ENCODE measurements at places on chromosomes 12 and 14.
A peak's percentile ranks its signal among the peaks of the same experiment; 100 is the strongest.

DNA sequence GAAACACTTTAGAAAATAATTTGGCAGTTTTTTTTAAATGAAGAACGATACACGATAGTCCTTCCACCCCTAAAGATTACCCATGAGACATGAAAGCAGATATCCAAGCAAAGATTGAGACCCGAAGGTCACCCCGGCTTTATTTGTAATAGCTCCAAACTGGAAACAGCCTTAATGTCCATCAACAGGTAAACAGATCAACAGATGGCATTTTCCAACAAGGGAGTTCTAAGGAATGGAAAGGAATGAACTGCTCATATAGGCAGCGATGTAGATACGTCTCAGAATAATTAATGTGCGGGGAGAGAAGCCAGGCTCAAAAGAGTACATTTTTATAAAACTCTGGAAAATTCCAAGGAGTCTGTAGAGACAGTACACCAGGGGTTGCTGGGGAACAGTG, 23.7 kb upstream of the MEG3 start:
- no peak for DNase-seq

DNA sequence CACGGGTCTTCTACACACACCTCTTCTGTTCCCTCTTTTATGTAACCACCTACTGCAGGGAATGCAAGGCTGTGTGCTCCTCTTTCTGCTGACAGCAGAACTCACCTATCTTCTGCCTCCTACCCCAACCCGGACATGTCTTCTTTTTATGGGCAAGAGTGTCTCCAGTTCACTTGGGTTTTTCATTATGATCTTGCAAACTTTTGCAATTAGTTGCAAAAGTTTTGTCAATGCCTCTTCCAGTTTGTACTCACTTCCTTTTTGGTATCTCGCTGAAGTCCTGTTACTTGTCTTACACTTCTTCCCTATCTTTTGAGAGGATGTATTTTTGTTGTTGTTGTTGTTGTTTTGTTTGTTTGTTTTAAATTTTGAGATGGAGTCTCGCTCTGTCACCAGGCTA, 50.6 kb downstream of the DRAM1 start:
- DNase-seq, result no peak

DNA sequence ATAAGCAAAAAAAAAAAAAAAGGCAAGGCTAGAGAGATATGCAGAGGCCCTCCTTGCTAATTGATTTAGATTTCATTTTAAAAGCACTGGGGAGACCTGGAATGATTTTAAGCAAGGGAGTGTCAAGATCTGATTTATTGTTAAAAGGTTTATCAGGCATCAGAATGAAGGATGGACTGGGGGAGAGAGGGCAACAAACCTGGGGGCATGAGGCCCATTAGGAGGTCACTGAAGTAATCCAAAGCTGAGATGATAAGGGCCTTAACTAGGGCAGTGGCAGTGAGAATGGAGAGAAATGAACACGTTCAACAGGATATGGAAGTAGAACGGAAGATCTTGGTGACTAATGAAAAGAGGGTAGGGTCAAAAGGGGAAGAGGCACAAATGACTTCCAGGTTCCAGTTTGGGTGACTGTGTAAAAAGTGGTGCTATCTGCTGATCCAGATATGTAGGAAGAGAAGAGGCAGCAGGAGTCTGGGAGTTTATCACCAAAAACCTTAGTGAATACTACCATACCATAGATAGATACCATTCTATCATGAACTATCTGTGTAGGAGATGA, 24.0 kb downstream of the KITLG start:
- no peak for DNase-seq

GRCh38 chr12:118418385-118419057, 42.2 kb downstream of the SUDS3 start:
- DNase-seq, result no peak

- DNase-seq, result no peak
Observed at GRCh38 chr14:103341250-103342129, 7.5 kb downstream of the EIF5 start.

DNA sequence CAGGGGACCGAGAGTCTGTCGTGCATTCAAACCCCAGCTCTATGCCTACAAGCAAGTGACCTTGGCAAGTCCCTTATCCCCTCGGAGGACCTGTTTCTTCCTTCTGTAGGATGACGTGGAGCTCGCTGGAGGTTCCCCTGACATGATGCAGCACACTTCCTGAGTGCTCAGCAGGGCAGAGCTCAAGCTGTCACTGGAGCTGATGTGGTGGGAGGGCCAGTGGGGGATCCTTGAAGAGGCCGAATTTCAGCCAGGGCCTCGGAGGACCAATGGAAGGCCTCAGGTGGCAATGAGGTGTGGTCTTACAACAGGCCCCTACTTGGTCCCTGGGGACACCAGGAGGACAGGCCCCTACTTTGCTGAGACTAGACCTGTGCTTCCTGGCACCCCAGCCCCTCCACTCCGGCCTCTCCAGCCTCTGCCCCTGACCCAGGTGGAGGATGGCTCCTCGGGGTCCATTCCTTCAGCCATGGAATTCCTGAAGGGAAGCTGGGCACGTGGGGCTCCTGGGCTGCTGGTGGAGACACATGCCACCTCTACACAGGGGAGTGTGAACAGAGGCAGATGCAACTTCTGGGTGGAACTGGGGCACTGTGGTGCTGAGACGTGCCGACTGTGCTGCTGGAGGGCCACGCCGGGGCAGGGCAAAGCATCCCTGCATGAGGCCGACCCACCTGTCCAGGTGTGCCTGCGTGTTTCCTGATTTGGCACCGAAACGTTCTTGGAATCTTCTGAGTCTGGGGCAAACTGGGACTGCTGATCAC, 18.7 kb upstream of the KIF26A start:
- DNase-seq, result no peak

GRCh38 chr12:24997970-24998582, 49.2 kb upstream of the BCAT1 start:
- DNase-seq, result peak; percentile 85

- DNase-seq, result no peak
Observed at GRCh38 chr12:54858562-54858961, 4.2 kb downstream of the MUCL1 start.

DNA sequence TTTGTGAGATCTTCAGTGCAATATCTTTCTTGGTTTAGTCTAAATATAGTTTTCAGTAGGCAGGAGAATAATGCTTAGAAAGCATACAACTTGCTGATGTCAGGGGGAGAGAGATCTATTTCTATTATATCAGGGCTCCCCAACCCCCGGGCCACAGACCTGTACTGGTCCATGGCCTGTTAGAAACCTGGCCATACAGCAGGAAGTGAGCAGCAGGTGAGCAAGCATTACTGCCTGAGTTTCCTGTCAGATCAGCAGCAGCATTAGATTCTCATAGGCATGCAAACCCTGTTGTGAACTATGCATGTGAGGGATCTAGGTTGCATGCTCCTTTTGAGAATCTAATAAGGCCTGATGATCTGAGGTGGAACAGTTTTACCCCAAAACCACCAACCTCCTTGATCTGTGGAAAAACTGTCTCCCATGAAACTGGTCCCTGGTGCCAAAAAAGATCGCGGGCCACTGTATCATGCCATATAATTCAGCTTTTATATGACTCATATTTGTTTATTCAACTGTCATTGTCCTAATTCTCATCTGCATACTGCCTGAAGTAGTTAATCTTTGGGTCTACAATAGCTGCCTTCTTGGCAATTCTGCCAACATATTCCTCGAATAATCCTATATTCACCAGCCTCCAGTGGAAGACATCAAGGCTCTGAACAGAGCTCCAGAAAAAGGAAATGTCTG, 163.6 kb upstream of the DYRK2 start:
- DNase-seq, result peak; percentile 6

DNA sequence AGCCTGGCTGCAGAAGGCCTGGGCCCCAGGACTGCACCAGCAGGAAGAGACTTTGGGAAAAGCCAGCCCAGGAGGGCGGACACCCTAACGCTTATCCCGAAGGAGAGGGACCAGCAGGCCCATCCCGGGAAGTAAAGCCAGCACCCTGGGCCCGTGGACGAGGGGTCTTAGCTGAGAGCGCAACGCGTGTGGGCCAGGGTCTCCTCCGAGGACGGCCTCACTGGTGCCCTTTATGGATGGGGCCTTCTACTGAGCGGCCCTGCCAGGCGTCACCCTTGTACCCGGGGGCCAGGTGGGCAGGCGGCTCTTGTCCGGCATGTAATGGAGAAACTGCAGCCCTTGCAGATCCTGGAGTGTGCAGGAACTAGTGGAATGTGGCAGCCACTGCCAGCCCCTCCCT, 14.1 kb downstream of the TEDC1 start:
- DNase-seq, result no peak

DNA sequence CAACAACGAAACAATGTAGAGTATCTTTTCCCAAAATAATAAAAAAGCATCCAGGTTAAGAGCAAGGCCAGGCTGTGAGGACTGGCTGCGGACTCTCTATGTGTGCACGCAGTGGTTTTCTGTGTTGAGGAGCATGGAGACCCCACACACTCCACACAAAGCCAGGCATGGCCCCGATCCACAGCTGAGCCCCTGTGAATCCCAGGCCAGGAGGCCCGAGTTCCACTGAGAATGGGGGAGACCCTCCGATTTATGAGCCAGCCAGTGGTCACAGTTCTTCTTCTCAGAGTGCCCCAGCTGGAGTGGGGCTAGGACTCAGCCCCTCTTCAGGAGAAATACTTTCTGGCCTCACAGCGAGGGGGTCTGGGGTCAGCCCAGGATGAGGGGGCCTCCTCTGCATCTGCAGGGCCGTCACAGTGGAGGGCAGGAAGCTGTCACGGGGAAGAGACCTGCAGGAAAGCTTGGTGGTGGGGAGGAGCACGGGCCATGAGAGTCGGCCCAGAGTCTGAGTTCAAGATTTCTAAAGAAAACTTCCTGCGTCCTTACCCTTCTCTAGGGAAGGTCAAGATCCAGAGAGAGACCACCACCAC, 20.1 kb downstream of the NCKAP5L start:
- no peak for DNase-seq

- no peak for DNase-seq
Observed at GRCh38 chr12:1122786-1123185, 131.8 kb downstream of the ERC1 start.

DNA sequence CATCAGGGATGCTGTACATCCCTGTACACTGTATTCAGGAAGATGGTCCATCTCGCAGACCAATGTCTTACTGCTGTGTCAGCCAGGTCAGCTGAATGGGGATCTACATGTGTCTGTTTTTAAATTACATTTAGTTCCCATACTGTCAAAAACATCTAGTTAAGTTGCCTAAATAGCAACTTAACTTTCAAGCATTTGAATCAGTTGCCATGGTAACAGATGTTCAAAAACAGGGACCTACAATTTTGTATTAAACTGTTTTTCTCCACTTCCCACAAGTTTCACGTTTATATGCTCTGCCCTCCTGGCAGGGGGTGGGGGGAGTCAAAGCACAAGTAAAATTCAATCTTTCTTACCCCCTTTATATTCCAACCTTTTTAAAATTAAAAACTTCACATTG, 38.3 kb downstream of the C12orf42 start:
- DNase-seq, result no peak
